NCI-H774 (cell line): ENCODE measurements at places on chromosomes 4 and X.

GRCh38 chr4:176333076-176333475, 13.3 kb downstream of the SPCS3 start:
- no peak for DNase-seq

DNA sequence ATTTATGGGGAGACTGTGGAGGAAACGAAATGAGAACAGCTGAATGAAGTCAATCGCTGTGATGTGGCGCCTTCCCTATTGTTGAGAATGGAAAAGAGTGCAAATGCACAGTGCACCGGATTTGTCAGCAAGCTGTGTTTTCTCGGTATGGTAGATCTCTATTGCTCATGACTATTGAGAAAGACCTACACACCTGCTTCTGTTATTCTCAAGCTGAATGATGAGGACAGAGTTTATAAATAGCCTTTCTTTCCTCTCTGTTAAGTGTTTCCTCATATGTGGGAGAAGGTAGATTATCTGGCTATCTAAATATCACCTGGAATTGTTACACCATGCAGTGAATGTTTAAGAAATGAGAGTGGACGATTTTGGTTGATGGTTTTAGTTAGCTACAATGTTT, 650.7 kb downstream of the IL1RAPL1 start:
- DNase-seq: peak; percentile 6

- DNase-seq: no peak
These were observed 204.4 kb upstream of the MAMLD1 start for GRCh38 chrX:150158554-150159332.

DNA sequence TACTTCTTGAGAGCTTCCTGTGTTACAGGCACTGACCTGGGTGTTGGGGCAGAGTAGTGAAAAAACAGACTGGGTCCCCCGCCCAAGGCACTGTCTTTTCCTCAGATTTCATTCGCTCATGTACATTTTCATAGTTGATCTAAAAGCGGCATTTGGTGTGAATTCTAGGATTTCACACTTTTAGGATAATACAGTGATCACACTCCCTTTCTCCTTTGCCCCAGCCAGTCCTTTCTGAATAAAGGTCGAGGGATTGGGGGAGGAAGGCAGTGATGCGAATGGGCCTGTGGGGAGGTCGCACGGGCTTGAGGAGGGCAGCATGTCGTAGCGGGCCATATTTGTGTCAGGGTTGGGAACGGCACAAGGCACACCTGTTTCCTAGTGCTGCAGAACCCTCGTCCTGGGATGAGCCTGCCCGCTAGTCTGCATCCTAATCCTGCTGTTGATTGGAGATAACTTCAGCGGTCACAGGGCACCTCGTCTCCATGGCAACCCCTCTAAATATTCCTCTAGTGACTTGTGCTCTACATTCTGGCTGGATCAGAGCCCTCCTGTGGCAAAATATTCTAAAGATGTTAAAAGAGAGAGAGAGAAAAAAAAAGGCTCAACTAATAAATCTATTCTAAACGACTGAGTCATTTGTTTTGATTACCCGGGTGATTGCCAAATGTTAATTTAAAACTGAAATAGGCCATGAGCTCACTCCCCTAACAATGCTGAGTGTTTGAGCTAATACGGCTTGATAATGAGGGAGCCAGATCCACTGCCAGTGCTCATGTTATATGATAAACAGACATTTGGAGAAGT, 21.8 kb downstream of the FHL1 start:
- DNase-seq: peak; percentile 81

- no peak for DNase-seq
These were observed 53.8 kb downstream of the ARHGAP6 start for GRCh38 chrX:11611965-11612364.

- DNase-seq: no peak
These were observed 88.6 kb downstream of the PLS3 start for GRCh38 chrX:115649461-115650063.

GRCh38 chrX:71910986-71911730, 513 bp downstream of the NHSL2 start:
- no peak for DNase-seq
